ENCODE measurements at places on chromosomes 5 and 9.

GRCh38 chr9:35933550-35934067 is 24.3 kb downstream of the SPAAR start:
- no peak for DNase-seq

DNA sequence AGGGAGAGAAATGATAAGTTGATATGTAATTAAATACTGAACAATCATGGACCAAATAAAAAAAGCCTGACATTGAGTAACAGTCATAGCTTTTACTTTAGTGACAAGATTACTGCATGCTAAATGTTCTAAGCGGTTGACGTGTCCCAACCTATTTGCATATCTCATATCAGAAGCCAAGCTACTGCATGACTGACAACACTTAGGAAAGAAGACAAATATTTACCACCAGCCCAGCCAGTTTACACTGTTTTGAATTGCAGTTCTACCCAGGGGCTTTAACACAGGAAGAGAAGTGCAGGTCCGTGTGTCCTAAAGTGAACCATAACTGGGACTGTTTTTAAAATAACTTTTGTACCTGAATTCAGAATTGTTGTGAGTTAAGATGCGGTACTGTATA is 219.9 kb downstream of the PRDM9 start:
- no peak for DNase-seq

GRCh38 chr9:108484468-108484867 is 371.3 kb downstream of the ACTL7B start:
- DNase-seq: no peak

DNA sequence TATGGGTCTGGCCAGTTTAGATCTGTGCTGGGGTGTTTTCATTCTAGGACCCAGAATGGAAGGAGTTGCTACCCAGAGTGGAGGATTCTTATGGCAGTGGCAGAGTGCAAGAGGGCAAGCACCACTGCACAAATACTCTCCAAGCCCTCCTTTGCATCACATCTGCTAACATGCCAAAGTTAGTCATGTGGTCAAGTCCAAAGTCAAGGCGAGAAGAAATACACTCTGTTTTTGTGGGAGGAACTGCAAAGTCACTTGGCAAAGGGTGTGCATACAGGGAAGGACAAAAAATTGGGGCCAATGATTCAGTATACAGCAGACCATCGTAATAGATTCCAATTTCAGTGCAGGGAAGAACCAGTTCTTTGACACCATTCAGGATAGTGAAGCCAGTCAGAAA is 43.9 kb upstream of the HMGCS1 start:
- no peak for DNase-seq

GRCh38 chr5:122130152-122130551 is 806 bp downstream of the ZNF474 start:
- no peak for DNase-seq

DNA sequence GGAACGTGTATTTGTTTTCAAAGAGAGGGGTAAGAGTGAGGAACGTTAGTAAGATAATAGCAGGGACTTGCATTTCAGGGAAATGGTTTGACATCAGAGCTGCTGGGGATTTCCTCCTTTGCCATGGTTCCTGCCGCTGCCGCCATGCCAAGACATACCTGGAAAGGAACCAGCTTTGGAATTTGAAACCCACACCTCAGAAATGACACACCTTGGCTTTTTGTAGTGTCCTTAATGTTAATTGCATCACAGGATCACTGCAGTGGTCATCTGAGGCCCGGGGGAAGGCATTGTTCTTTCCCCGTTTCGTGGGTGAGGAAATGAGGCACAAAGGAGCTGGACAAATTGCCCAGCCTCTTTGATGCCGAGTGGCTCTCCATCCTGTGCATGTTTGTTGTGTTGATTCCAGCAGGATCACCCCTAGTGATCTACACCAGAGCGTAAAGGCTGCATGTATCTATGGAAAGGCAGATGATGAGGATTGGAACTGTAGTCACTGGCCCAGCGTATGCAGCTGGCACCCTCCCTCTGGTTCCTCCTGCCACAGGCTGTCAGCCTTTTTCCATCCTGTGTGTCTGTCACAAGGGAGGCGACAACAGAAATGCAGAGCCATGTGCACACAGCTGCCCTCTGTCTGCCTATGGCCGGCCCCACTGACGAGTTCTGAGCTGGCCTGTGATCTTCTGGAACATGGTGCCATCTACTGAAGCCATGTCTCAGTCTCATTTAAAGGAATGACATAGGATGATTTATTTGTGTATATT is 37.8 kb downstream of the SLC46A2 start:
- no peak for DNase-seq

- no peak for DNase-seq
These were observed 258.0 kb downstream of the YTHDC2 start for GRCh38 chr5:113771483-113771882.

GRCh38 chr9:137621131-137621757 is 2.4 kb downstream of the EHMT1 start:
- no peak for DNase-seq

GRCh38 chr5:65910711-65911110 is 15.7 kb upstream of the ERBIN start:
- DNase-seq: no peak

DNA sequence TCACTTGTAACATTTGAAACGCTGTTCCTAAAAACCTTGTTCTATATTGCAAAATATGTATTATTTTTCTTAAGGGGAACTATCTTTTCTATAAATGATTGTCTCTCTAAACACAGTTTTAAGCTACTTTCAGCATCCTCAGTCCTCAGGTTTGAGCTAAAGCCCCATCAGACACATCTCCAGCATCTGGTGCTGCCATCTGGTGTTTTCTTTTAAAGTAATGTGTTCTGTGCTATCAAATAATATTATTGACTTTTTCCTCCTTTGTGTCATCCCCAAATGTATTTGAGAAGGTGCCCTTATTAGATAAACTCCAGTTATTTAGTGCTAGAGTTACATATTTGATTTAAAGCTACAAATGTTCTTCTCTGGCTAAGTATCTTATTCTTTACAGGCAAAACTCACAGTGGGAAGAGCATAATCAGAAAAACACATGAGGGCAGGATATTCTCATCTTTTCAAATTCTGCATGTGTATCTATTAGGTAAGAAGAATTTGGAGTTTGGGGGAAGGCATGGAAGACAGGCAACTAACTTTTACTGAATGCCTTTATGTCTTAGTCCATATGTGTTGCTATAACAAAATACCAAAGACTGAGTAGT is 27.5 kb downstream of the ZNF474 start:
- no peak for DNase-seq

GRCh38 chr9:84846906-84847305 is 177.4 kb downstream of the NTRK2 start:
- DNase-seq: no peak

DNA sequence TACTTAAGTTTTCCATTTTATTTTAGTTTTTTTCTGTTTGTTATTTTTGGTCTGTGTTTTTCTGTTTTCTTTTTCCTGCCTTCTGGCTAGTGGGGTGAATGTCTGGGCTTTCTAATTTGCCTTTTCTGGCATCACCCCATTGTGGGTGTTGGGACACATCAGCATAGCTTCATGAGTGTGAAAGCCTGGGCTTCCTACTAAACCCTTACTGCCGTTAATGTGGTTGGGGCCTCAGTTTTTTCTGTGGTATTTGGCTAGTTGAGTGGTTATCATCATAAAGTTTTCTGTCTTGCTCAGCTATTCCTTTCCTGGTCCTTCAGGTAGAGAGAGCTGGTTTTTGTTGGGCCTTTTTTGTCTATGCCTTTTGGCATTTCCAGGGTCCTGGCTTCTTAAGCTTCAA is 21.4 kb downstream of the C5orf47 start:
- no peak for DNase-seq

DNA sequence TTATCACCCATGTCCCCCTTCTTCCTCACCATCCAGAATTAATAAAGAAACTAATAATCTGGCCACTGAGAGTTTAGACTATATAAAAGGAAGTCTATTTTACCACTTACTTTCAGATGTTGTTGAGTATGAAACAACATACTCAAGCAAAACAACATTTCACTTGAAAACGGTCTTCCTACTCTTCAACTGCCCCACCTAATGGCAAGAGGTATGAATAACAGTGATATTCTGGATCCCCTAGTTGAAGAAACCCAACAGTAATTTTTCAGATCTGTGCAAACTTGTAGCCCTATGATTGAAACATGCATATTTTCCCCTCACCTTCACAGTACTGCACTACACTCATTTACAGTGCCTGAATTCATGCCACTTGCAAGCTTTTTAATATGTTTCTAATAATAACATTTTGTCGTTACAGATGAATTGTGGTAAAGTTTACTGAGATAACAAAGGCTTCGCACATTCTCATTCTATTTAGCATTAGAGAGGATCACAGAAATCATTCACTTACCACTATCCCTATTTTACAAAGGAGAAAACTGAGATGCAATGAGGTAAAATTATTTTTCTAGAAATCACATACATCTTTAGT is 267.9 kb upstream of the PDE4D start:
- no peak for DNase-seq

GRCh38 chr5:179330186-179330900 is 14.9 kb downstream of the ADAMTS2 start:
- DNase-seq: no peak

DNA sequence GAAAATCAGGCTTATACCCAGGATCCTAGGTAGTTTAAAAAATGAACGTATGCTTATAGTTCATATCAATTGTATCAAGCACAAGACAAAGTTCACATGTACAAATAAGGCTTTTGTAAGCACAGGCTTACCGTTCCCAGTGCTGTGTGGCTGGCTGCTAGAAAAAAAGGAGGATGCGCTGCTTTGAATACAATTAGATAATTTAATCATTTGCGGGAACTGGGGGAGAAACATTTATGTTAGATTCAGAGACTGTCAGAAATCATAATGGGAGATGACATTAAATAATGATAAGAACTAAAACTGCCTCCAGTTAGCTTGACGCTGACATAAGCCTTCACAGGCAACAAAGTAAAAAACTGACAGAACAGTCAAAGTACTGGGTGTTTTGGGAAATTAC is 93.2 kb downstream of the FNBP1 start:
- DNase-seq: no peak

DNA sequence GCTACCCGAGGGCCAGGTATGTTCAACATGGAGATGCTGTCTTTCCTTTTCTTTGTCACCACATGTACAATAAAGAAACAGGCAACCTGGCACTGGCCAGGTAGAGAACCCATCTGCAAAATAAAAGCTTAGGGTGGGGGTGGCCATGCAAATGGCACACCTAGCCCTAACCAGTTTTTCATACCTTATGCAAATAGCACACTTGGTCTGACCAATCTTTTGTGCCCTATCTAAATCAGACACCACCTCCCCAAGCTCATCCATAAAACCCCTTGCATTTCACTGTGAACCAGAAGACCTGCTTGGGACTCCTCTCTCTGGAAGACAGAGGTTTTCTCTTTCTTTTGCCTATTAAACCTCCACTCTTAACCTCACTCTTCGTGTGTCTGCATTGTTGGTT is 33.9 kb downstream of the JAKMIP2 start:
- DNase-seq: no peak

DNA sequence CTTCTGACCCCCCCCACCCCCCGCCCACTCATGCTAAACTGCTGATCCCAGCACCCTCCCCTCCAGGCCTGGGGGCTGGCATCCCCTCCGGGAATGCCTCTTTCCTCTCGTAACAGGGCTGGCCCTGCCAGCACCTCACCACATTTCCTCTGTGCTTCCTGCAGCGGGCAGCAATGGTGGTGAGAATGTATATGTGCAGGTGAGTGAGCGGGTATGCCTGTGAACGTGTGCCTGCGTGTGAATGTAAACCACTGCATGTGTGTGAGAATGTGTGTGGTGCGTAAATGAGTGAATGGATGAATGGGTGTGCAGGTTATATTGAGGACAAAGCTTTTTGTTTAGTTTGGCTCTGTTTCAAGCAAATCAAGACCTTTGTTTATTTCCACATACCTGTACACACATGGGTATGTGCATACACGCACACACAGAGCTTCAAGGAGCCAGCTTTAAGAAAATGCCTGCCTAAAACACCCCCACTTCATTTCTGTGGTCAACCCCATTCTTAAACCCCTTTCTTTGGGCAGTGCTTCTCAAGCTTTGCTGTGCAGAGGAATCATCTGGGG is 95.7 kb upstream of the SHB start:
- no peak for DNase-seq

GRCh38 chr9:91660521-91660920 is 236.9 kb upstream of the NFIL3 start:
- DNase-seq: no peak

GRCh38 chr5:172877466-172878260 is 43.6 kb downstream of the ERGIC1 start:
- DNase-seq: no peak

DNA sequence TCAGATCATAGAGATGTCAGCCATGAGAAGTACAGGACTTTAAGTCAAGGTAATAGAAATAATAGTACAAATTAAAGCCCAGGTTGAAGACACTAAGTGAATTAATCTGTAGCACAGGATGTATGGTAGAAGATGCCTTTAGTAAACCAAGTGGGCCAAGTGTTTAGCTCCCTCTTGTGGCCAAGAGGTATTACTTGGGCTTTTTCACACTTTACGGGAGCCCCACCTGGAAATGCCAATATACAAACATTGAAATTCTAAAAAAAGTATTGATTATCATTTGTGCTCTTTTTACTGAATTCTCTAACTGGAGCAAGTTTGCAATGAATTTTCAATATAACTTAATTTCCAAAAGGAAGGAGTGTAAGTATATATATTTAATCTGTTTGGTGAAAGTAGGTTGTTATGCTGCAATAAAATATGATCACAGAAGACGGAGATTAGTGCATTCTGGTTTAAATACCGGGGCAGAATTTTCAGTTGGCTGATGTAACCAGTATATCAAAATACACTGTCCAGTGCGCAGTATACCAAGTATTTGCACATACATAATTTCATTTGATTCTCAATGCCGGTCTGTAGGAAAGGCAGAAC is 84.7 kb downstream of the PARP8 start:
- no peak for DNase-seq

DNA sequence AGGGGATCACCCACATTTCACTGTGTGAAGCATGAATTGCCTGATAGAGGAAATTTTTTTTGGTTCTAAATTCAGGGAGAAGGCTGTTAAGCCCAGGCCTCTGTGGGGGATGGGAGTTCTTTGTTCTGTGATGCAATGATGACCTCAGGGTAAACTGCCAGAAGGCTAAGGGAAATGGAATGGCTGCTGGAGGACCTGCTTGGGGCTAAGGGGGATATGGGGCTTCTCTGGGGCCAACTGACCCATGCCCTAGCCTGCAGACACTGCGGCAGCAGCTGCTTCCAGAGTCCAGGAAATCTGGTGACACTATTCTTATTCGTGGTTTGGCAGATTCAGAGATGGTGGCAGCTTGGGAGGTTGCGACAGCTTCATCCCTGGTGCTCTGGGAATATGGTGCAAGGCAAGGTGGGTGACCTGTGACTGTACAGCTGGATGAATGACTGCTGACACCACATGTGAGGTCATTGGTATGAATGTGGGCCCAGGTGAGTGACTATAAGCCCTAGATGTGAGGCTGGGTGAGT is 30.3 kb downstream of the VCP start:
- no peak for DNase-seq

DNA sequence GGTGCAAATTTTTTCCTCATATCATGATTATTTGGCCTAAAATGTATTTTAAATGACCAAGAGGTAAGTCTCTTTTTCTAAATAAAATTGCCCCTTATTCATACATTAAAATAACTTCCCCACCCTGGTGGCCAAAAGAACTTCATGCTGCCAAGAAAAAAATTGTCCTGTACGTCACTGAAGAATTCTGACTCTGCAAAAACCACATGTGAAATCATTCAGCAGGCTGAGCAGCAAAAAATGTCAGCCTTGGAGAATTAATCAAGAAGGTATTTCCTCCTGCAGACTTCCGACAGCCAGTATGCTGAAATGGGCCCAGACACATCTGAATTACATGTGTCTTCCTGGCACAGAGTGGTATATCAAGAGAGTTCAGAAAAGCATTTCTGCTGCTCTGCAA is 94.6 kb upstream of the HMHB1 start:
- DNase-seq: no peak

- no peak for DNase-seq
These were observed 278.1 kb upstream of the TNC start for GRCh38 chr9:115396071-115396529.

All from thoracic aorta (tissue), 2 donors.